ENCODE measurements at places on chromosomes 13 and 19. TPM values are rescaled to one million over a fixed set of nuclear protein-coding genes. Genes with fewer than 3 reads are reported as not detected.

ARHGAP35 gene
- total RNA-seq = 31.9 TPM

DNA sequence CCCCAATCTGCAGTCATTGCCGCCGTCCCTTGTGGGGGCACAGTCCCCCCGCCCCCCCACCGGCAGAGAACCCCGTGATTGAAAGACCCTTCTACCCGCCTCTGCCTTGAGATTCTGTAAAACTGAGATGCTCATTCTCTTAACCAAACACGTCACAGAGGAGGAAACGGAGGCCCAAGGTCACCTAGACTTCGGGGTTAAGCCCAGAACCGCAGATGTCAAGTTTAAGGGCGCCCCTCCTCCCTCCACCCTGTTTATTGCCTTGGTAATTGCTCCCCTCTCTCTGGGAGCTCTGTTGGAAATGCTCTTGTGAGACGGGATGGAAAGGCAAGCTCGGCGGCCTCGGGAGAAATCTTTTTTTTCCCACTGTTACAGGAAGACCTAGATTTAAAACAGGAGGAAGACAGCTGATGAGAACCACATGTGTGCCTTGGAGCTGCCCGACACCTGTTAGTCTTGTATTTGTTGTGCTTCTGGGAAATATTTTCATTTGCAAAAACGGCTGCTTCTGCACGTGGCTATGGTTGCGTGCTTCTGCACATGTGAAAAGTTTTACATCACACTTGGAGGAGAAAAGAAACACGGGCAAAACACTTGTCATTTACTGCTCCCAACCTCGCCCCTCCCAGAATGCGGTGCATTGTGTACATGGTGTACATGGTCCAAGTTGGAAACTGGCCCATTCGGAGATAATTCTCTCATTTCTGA is 1.1 kb upstream of the MED26 start:
- peak; percentile 87 for DNase-seq

DNA sequence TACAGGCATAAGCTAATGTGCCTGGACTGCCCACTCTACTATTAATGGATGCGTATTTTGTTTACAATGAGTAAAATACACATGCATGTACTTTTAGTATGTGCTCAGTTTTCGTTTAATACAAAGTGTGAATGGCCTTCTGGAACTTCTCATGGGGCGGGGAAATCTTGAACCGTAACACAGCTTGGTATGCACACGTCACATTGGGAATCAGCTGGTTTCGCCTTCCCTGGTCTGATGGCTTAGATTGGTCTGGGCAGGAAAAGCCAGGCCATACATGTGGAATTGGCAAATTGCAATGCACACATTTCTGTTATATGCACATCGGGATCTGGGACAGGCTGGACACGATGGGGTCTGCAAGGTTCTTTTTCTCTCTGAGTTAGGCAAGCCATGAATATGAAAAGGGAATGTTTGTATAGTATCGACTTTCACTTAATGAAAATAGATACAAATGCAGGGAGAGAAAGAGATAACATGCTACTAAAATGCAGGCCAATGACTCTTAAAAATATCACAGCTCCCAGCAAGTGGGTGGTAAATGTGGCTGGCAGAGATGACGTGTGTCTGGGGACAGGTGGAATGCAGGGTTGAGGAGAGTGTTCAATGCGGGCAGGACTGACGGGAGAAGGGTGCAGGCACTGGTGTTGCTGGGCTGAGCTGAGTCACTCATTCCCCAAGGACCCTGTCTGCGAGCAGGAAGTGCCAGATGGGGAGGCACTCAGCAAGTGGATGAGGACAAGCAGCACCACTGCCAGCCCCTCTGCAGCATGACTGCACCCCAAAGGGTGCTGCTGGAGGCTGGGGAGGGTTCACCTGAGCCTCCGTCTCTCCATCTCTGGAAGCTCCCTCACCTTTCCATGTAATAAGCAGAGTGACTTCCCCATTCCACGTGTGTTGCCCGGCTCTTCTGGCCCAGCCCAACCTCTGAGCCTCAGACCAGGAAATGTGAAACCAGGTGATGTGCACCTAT is 204.0 kb upstream of the GPR12 start:
- DNase-seq = no peak

DNA sequence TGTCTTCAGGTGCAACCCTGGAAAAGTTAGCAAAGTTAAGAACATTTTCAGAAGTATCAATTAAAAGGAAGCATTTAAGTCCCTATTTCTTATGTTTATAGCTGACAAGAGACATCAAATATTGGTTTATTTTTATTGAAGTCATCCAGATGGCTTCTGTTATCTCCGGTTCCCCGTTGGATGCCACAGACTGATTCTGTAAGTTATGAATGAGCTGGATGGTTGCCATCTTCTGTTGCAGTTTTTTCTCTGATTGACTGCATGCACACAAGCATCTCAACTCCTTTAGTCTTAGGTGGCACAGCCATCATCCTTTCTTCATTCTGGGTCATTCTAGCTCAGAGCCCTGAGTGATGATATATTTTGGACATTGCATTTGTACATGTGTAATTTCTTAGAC is 10.6 kb upstream of the OXGR1 start:
- no peak for DNase-seq

DNAAF3 gene
- total RNA-seq = not detected

PPP1R13L gene
- total RNA-seq = 29.0 TPM

ACER1 gene
- 4.0 TPM for total RNA-seq

GRCh38 chr13:39023761-39024160 is 14.1 kb downstream of the PROSER1 start:
- no peak for DNase-seq

DNA sequence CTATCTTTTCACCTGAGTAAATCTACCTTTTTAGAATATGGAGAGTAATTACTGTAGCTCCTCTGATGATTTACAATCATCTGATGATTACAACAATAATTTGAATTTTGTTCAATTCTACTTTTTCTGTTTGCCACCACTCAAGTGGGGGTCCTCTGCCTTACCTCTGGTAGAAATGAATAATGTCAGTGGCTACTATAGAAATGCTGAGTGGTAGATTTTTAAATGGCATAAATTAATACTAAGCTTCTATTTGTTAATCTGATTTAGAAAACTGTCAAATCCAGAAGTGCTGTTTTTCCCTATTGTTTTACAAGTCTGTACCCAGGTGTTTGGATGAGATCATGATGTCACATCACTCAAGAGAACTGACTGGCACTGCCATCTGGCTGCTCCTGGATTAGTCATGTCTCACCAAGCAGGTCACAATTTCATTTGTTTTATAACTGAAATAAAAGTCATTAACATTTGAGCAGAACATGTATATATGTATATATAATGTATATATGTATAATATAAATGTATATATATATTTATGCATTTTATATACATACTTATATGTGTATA is 494.8 kb downstream of the TBC1D4 start:
- no peak for DNase-seq

GRCh38 chr19:44345959-44346358 is 10.5 kb downstream of the ZNF112 start:
- no peak for DNase-seq

TMEM255B gene
- 1.7 TPM for total RNA-seq

DNA sequence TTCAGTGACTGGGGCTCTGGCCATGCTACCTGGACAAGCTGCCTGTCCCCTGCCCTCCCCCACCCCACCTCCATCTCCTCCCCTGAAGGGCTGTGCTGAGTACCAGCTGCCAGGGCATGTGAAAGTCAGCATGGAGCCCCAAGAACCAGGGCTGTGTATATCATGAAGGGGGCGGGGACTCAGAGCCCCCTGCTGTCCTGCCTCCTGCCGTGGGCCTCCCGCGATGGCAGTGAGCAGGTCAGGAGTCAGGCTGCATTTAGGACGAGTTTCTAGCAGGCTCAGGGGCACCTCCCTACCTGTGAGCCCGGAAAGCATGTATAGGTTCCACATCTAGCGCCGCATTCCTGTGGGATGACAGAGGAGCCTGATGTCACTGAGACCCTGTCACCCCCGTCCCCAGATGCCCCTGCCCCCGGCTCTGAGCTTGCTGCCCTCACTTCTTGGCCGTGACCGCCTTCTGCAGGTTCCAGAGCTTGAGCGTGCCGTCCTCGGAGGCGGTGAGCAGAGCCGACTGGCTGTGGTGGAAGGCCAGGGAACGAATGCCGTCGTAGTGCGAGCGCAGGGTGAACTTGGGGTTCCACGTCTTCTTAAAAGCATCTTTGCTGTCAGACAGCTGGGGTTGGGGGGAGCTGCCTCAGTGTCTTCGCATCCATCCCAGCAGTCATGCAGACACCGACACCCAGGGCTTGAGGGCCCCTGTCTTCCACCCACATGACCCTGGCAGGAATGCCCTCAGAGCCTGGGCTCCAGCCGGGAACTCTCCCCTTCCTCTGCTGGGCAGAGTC is 8.3 kb upstream of the PRKD2 start:
- DNase-seq = no peak

GPR18 gene
- 0.20 TPM for total RNA-seq

ZSCAN4 gene
- total RNA-seq = not detected

- no peak for DNase-seq
Observed at GRCh38 chr19:45569619-45570421, 14.8 kb downstream of the OPA3 start.

- DNase-seq = peak; percentile 96
Observed at GRCh38 chr13:44436589-44437337, 63.1 kb downstream of the SERP2 start.

All from skin of body (tissue), 3 donors.